BJ (cell line): ENCODE measurements at places on chromosomes 2 and 18. TPM values are rescaled to one million over a fixed set of nuclear protein-coding genes. Genes with fewer than 3 reads are reported as not detected.

The UGT1A7 gene
- not detected in 2 replicates for polyA plus RNA-seq

The PPP1R1C gene
- polyA plus RNA-seq = 0.21 and 0.27 TPM in 2 replicates

The OLA1 gene
- polyA plus RNA-seq = 36.7 and 96.0 TPM in 2 replicates

The MPPE1 gene
- polyA plus RNA-seq = 26.5 and 31.0 TPM in 2 replicates

The TLX2 gene
- polyA plus RNA-seq = not detected in 2 replicates

The CD207 gene
- polyA plus RNA-seq = not detected in 2 replicates
